ENCODE measurements at places on chromosomes 11 and 22. TPM values are rescaled to one million over a fixed set of nuclear protein-coding genes. Genes with fewer than 3 reads are reported as not detected.

The PNPLA3 gene
- 0.80 TPM for total RNA-seq

The CADM1 gene
- total RNA-seq, result 26.0 TPM

The RTCB gene
- total RNA-seq, result 80.7 TPM

The HEPHL1 gene
- total RNA-seq, result not detected

The NRGN gene
- 8.3 TPM for total RNA-seq

The MAJIN gene
- not detected for total RNA-seq

All from A549 treated with DMSO at 1 μM for 4 hours (cell line).